ENCODE measurements at places on chromosomes 6 and 20.

- DNase-seq: no peak
Observed at GRCh38 chr20:14611479-14611878, 274.1 kb upstream of the FLRT3 start.

DNA sequence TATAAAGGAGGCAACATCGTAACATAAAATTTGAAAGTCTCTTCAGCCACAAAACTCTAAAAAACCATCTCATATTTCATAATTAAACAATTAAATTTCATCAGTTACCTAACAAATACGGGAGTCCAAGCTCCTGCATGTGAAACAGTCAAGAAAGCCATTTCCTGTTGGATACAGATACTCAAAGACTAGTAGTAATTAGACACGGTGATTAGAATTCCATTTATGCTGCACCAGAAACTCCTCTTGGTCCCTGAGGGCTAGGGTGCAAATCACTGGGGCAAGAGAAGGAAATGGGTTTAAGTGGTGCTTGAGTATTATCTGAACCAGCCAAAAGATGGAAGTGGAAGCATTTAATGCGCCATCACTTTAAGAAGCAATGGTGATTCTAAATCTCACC lies 27.4 kb downstream of the TRAM2 start:
- DNase-seq: no peak

GRCh38 chr20:20664795-20665589 lies 47.5 kb downstream of the RALGAPA2 start:
- no peak for DNase-seq

- peak; percentile 94 for DNase-seq
Observed at GRCh38 chr6:135497412-135498184, at the start of gene AHI1. AHI1 (minus strand) TSS chr6:135497740; CDS start chr6:135492237, 5,503 bp downstream.

- DNase-seq: no peak
Observed at GRCh38 chr20:20796766-20797440, 84.5 kb upstream of the RALGAPA2 start.

- no peak for DNase-seq
Observed at GRCh38 chr20:58998656-58999055, 8.4 kb downstream of the CTSZ start.

- DNase-seq: no peak
Observed at GRCh38 chr6:13280254-13280653, 48.1 kb downstream of the TBC1D7 start.

DNA sequence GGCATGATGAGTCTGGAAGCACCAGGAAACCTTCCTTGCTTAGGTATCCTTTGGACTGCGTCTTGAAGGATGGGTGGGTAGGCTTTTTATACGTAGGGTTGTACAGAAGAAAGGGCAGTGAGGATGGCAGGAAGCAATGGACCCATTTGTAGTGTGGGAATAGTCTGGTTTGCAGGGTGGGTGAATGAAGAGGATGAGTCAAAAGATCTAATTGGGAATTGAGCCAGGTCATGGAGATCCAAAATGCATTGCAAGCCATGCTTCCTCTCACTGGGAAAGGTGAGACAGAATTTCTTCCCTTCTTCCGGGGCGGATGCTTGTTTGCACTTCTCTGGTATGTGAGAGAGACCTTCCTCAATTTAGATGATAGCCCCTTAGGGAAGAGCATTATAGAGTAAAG lies 10.1 kb upstream of the BTBD3 start:
- no peak for DNase-seq

- DNase-seq: peak; percentile 76
Observed at GRCh38 chr20:35600993-35601973, 14.3 kb upstream of the SPAG4 start.

DNA sequence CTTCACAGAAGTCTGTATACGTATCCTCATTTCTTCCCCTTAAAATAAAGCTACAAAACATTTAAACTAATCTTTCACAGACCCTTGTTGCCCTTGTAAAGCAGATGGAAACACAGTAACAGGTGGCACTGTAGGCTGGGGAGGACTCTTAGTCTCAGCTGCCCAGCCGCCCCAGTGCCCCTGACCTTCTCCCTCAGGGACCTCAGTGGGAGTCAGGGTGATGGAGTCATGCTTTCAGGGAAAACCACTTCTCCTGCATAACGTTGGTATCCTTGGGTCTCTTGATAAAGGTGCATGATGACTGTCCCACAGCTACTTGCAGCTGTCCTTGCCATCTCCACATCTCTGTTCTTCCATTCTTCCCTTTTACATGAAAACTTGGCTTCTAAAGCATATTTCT lies 198.6 kb downstream of the CDKAL1 start:
- no peak for DNase-seq

DNA sequence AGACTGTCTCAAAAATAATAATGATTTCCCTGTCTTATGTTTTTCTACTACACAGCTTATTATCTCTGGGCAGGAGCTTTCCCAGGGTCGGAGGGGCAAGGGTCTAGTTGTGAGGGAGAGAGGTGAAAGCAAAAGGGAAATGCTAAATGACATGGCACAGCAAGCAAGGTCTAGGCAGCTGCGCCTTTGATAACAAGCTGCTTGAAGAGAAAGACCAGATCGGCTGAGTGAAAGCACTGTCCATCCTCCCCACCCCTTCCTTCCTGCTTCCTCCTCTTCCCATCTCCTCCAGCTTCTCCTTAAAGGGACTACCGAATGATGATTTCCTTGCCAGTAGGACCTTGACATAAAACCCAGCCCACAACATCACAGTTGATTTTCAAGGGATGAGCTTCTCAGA lies 158.1 kb upstream of the AKAP12 start:
- no peak for DNase-seq

All from stimulated activated CD4-positive, alpha-beta T cell treated with anti-CD3 and anti-CD28 coated beads, Interleukin-2, amount 100 ng/mL, for 24 hours (primary cell).